Stimulated activated CD4-positive, alpha-beta T cell treated with anti-CD3 and anti-CD28 coated beads, Interleukin-1b, Interleukin-23, amount 100 ng/mL, for 4 hours (primary cell): ENCODE measurements at places on chromosomes 1 and 21.

- no peak for DNase-seq
These were observed 42.0 kb upstream of the SCCPDH start for GRCh38 chr1:246681900-246682895.

- no peak for DNase-seq
These were observed 134.8 kb upstream of the KIF26B start for GRCh38 chr1:245019910-245020486.

GRCh38 chr1:35726450-35727433 is 8.1 kb upstream of the C1orf216 start:
- DNase-seq = peak; percentile 34

DNA sequence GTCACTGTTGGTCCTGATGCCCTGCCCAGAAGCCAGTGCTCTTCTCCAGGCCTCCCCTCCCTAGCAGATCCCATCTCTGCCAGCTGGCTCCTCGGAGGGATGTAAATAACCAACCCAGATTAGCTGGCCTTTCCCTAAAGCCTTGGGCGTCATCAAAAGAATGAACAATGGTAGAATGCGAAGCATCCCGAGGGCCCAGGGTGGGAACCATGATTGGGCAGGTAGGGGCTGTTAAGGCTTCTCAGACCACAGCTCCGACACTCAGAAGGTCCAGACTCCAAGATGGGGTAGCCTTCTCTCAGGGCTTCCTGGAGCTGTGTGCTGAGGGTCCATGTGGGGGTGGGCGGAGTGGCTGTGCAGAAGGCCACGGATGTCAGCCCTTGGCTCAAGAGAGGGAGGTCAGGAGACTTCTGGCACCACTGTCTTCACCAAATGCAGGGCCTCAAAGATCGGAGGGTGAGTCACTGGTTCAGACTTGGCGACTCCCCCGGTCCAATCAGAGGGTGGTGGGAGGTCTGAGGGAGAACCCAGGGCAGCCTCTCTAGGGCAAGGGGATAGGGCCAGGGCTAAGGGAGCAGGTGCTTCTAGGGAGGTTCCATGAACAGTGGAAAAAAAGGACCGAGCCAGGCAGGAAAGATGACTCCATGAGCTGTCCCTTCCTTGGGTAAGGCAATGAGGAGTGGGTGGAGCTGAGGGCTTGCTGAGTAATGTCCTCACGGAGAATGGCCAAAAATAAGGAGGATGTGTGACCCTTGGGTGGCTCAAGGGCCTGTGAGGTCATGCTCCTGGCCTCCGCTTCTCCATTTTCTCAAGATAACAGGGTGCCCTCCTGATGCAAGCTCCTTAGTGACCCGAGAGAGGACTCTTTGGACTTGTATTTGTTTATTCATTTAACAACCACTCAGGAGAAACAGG is 58.4 kb upstream of the EPS8L3 start:
- DNase-seq = no peak

DNA sequence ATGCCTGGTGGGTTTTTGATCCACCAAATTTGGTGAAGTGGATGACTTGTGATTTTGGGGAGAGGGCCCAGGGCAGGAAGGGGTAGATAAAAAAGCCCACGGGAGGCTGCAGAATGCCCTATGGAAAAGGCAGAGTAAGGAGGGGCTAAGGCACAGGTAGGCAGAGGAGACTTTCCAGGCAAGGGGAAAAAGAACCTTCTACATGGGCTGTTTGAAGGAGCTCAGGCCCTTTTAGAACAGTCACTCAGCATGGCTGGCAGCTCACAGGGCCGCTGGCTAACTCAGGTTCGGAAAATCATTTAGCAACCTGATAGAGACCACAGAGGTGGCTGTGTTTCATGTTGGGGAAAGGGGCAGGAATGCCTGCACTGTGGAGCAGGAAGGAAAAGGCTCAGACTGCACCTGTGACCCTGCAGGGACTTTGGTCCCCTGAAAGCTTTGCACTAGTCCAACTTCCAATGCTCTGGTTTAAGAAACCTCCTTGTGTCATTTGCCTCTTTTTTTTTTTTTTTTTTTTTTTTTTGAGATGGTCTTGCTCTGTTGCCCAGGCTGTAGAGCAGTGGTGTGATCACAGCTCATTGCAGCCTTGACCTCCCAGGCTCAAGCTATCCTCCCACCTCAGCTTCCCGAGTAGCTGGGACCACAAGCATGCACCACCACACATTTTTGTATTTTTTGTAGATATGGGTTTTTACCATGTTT is 58.5 kb upstream of the ENAH start:
- DNase-seq = no peak

- no peak for DNase-seq
These were observed 265.6 kb downstream of the TM2D1 start for GRCh38 chr1:61459345-61459744.

DNA sequence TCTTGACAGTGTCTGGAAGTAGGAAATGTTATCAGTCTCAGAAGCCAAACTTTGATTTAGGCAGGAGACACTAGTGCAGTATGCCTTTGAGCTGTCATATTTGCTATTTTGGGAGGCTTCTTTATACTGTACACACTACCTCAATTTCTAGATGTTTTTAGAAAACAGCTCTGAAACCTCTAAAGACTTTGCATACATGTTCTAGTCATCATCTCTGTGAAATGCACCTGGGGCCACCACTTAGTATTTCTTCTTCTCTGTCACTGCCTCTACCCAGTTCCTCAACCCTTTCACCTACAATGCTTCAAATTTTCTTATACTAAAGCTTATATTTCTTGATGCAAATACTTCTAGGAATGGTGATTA is 29.1 kb upstream of the PLA2G4A start:
- DNase-seq = no peak

- DNase-seq = no peak
These were observed at the start of gene ASCL5 for GRCh38 chr1:201126832-201127754. TSS of gene ASCL5 (minus strand) at chr1:201127184. CDS start at chr1:201115372, 11,812 bp downstream.
